Stimulated activated CD8-positive, alpha-beta memory T cell treated with anti-CD3 and anti-CD28 coated beads, Interleukin-4, amount 100 ng/mL, for 1 hour (primary cell): ENCODE measurements at places on chromosomes 4 and X.

DNA sequence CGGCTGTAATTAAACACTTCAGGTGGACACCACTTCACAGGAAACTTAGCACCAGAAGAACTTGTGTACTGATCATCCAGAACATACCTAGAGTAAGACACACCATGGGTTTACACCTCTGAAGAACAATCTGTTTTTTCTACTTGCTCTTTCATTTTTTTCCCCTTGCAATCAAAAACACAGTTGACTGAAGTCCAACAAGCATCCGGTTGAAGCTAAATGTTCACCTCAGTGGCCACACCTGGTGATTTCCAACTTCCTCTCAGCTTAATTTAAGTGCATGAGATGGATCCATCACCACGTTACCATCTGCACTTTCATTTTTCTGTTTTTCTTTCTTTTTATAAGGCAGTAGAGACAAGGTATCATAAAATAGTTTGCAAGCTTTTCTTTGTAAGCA lies 4.9 kb upstream of the TXK start:
- DNase-seq, result no peak

GRCh38 chrX:39726771-39727170 lies 371.0 kb downstream of the BCOR start:
- no peak for DNase-seq

- no peak for DNase-seq
Observed at GRCh38 chr4:123166023-123166422, 230.6 kb upstream of the SPRY1 start.

DNA sequence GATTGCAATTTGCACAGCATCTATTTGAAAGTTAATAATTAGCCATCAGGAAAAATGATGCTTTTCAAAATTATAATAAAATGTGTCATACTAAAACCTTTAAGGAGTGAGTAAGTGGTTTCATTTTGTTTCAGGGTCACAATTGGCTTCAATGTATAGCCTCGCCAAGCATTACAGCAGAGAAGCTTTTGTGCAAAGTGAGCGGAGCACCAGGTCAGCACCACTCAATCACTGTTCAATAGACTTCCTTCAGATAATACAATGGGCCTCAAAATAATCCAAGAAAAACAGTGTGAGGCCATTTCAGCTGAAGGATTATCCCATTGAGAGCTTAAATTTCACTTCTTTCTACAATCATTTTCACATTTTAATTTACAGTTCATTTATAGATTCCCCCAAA lies 409.2 kb upstream of the SLIT2 start:
- DNase-seq, result no peak

- DNase-seq, result no peak
Observed at GRCh38 chr4:99459546-99460042, 24.5 kb upstream of the ADH7 start.

- DNase-seq, result no peak
Observed at GRCh38 chrX:72021975-72022374, 109.7 kb downstream of the RTL5 start.

- DNase-seq, result no peak
Observed at GRCh38 chr4:116733370-116733769, 352.0 kb downstream of the TRAM1L1 start.

GRCh38 chr4:180377741-180378140 lies 1865.5 kb upstream of the TENM3 start:
- DNase-seq, result no peak

DNA sequence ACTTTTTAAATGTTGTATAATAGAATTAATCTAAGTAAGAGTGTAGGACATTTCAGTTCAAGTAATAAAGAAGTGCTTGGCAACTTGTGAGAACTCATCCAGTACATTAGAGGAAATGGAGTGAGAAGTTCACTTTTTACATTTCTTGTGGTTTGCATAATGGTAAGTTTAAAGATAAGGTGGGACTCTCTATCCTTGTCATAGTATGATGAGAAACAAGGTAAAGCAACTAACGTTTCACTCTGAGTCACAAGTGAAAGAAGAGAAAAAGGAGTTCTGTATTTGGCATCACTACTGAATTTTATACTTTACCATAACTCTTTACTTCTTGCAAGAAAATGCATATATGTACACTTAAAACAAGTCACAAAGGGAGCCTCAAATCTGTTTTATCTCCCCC lies 219.4 kb downstream of the SLC4A4 start:
- DNase-seq, result no peak

- DNase-seq, result no peak
Observed at GRCh38 chrX:40877887-40878286, 142.5 kb upstream of the MED14 start.

DNA sequence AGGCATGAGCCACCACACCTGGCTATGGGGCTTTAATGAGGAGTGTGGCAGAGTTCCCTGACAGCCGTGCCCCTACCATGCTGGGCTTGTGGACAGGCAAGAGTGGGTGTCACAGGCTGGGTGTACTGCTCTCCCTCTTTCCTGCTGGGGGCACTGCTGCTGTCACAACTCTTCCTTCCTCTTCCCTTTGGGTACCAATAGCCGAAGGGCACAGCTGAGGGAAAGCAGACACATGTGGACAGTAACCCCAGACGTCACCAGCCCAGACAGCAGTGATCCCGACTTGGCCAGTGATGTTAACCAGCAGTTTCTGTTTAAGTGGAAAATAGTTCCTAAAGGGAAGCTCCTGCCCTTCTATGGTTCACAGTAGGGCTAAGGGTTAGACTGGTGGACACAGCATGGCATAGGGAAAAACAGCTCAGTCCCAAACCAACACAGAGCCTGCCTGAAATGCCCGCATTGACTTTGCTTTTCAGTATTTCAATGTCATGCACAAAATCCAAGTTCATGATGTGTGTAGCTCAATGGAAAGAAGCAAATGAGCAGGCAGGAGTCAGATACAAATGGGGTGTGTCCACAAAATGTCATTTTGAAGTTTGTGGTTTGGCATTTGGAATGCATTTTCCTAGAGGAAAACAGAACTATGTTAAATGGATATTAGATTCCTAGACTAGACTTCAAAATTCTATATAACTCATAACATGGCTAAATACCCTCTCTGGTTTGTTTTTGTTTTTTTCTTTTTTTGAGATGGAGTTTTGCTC lies 24.9 kb upstream of the DDX3X start:
- no peak for DNase-seq

GRCh38 chrX:68177542-68177941 lies 255.8 kb downstream of the OPHN1 start:
- no peak for DNase-seq

GRCh38 chr4:184541907-184542306 lies 67.6 kb upstream of the IRF2 start:
- no peak for DNase-seq

DNA sequence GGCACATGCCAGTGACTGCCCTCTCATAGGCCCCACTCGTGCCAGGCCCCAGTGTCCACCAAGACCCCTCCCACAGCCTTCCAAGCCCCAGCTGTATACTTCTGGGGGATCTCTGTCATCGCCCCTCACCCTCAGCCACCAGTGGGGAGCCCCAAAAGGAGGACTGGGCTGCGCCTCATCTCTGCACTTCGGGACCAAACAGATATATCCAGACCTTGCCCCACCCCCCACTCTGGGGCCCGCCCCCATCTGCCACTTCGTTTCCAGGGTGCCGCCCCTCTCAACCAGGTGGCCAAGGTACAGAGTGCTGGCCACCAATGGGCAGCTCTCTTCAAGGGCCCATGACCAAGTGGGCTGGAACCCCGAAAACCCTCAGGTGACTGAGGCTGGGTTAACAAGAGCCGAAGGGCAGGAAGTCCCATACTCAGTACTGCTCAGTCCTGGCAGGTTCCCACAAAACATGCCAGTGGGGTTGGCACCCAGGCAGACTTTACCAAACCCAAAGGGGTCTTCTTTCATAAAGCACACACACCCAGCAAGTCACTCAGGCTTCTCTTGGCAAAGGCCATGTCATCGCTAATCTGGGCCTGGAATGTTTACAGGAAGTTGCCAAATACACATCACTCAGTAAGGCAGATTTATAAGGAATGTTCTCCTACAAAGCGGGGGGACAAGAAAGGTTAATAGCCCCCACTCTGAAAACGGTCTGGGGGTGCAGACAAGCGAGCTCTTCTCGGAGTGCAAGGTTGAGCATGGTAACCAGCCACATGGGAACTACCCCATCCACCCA lies 4.4 kb downstream of the ZFYVE28 start:
- no peak for DNase-seq

GRCh38 chr4:121642876-121643585 lies 53.7 kb downstream of the ANXA5 start:
- DNase-seq, result no peak

GRCh38 chr4:178470996-178471784 lies 1029.0 kb upstream of the AGA start:
- DNase-seq, result no peak

DNA sequence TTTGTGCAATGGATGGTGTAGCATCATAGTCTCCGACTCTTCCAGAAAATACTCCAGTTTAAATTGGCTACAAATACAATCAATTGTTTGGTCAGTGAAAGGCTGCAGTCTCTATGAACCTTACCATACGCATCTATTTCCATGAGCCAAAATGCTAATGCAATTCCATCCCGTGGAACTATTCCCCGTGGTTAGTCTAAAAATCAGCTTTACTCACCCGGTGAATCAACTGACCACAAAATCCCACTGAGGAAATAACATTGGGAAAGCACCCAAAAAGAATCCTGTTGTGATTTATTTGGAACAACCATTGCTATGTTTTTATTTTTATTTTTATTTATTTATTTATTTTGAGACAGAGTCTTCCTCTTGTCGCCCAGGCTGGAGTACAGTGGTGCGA lies 87.1 kb downstream of the DHX15 start:
- no peak for DNase-seq

GRCh38 chr4:95124906-95125504 lies 367.2 kb downstream of the BMPR1B start:
- no peak for DNase-seq

DNA sequence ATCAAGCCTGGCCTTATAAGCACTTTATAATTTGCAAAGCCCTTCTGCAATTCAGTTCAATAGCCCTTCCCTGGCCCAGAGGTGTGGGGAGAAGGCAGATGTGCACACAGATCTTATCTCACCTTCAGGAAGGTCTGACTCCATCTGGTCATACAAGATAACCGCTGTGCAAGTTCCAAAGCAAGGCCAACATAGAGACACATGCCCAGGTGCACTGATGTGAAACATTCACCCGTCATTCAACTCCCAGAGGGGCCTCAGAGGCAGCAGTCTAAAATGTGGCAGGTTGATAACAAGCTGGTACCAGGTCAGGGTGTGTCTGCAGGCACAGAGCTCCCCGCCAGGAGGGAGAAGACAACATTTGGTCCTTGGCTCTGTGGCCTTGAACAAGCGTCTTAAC lies 10.9 kb upstream of the WFS1 start:
- no peak for DNase-seq

- no peak for DNase-seq
Observed at GRCh38 chr4:47566969-47567368, 81.9 kb downstream of the ATP10D start.

GRCh38 chr4:605702-606425 lies 19.5 kb upstream of the PDE6B start:
- DNase-seq, result no peak

- DNase-seq, result no peak
Observed at GRCh38 chr4:187602339-187603092, 393.1 kb upstream of the ZFP42 start.

- no peak for DNase-seq
Observed at GRCh38 chrX:11509786-11510185, 155.9 kb downstream of the ARHGAP6 start.

GRCh38 chr4:181416966-181417365 lies 826.2 kb upstream of the TENM3 start:
- no peak for DNase-seq

DNA sequence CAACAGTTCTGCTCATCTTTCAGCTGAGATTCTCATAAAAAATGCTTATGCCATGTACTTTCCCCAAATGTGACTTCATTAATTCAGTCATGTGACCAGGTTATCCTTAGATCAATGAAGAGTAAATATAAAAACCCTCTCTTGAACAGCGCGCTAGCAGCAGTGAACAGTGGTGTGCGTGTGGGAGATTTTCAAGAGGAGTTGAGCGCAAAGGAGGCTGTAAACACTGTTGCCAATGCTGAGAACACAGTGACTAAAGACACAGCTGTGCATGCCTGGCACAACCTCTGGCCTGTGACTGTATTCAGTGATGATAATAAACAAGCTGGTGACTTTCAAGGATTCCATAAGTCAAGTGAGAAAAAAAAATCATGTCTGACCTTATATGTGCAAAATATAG lies 25.1 kb downstream of the MSX1 start:
- no peak for DNase-seq

DNA sequence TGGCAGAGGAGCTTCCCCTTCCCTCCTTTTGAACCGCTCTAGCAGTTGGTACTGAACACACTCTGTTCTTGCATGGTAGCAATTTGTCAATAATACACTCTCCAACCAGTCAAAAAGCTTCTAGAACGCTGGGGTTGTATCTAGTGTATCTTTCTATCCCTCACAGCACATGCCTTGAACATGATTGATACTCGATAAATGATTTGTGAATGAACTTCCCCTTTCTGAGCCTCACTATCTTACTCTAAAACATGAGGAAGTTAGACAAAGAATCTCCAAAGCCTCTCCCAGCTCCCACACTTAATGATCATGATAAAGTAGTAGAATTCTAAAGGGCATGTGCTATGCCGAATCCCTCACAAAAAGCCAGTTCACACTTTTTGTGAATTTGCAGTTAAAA lies 64.4 kb downstream of the DLG3 start:
- DNase-seq, result no peak

GRCh38 chr4:120053911-120054310 lies 12.7 kb downstream of the MAD2L1 start:
- no peak for DNase-seq

- no peak for DNase-seq
Observed at GRCh38 chrX:64202808-64203325, 2.6 kb downstream of the AMER1 start.

DNA sequence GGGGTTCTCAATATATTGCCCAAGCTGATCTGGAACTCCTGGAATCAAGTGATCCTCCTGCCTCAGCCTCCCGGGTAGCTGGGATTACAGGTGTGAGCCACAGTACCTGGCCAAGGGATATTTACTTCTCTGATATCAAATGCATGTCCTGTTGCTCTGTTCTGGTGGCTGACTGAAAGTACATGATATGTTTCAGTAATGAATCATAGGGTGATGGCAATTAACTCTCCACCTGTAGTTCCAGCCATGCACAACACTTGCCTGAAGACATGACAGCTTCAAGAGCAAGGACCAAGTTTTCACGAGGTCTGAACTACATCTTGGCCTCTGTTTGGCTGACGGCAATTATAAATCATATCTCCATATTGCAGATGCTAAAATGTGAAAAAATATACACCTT lies 9.1 kb downstream of the ZCCHC4 start:
- DNase-seq, result no peak

GRCh38 chr4:88752754-88753153 lies 55.1 kb upstream of the NAP1L5 start:
- no peak for DNase-seq

GRCh38 chr4:156608651-156609050 lies 362.9 kb downstream of the PDGFC start:
- DNase-seq, result no peak

- no peak for DNase-seq
Observed at GRCh38 chr4:153471698-153472093, 5.5 kb downstream of the TMEM131L start.

- no peak for DNase-seq
Observed at GRCh38 chrX:48909703-48910294, 1.6 kb downstream of the SLC35A2 start.

- DNase-seq, result no peak
Observed at GRCh38 chr4:145183023-145183422, 2.6 kb upstream of the OTUD4 start.

GRCh38 chr4:11783588-11783987 lies 354.9 kb upstream of the HS3ST1 start:
- no peak for DNase-seq

- DNase-seq, result peak; percentile 12
Observed at GRCh38 chrX:86047174-86047935, at the start of gene CHM. Gene CHM (minus strand): TSS chrX:86047558. CDS start chrX:86047532, 26 bp downstream.

GRCh38 chr4:6732441-6733357 lies 16.7 kb downstream of the BLOC1S4 start:
- no peak for DNase-seq
